ENCODE measurements at places on chromosomes 7 and 10. TPM values are rescaled to one million over a fixed set of nuclear protein-coding genes. Genes with fewer than 3 reads are reported as not detected.

The TRIM74 gene
- not detected for total RNA-seq

The ZNF722 gene
- not detected for total RNA-seq

The MSANTD7 gene
- total RNA-seq, result 13.0 TPM

The ETV1 gene
- 3.0 TPM for total RNA-seq

The MYH16 gene
- total RNA-seq, result 0.51 TPM

The CUZD1 gene
- 1.8 TPM for total RNA-seq

Measured in A549 treated with RU486 at 1 μM for 4 hours (cell line).